ENCODE measurements at places on chromosomes 12 and 14.

- H3K36me3 ChIP-seq = no peaks in the 10 kb centered on the region
- peak; percentile 16 for DNase-seq
- H3K27me3 ChIP-seq = peaks cover 3% of the 10 kb centered on the region
- peak within 1 kb of the TSS; percentile 63 for H3K4me3 ChIP-seq
- no peak within 1 kb of the TSS for H3K27ac ChIP-seq
Measured at GRCh38 chr12:51591016-51591901, at the start of gene SCN8A. Gene SCN8A (plus strand): TSS chr12:51591233. CDS start chr12:51662818, 71,585 bp downstream.

- no peak overlapping the region for H3K27ac ChIP-seq
- no peak overlapping the region for H3K4me3 ChIP-seq
- H3K4me1 ChIP-seq = no peaks in the 10 kb centered on the region
- peaks cover 8% of the 10 kb centered on the region for H3K27me3 ChIP-seq
- no peak for DNase-seq
Measured at GRCh38 chr14:58864751-58865513, 227.2 kb downstream of the DACT1 start.

DNA sequence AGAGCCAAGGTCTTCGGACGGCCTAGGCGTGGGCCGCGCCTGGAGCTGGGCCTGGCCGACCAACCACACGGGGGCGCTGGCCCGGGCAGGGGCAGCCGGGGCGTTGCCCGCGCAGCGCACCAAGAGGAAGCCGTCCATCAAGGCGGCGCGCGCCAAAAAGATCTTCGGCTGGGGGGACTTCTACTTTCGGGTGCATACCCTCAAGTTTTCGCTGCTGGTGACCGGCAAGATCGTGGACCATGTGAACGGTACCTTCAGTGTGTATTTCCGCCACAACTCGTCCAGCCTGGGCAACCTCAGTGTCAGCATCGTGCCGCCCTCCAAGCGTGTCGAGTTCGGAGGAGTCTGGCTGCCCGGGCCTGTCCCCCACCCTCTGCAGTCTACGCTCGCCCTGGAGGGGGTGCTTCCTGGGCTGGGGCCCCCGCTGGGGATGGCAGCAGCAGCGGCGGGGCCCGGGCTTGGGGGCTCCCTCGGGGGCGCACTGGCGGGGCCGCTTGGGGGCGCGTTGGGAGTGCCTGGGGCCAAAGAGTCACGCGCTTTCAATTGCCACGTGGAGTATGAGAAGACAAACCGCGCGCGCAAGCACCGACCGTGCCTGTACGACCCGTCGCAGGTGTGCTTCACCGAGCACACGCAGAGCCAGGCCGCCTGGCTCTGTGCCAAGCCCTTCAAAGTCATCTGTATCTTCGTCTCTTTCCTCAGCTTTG is 4.4 kb upstream of the SHMT2 start:
- no peak overlapping the region for H3K27ac ChIP-seq
- peaks cover 75% of the 10 kb centered on the region for H3K27me3 ChIP-seq
- no peak overlapping the region for H3K4me3 ChIP-seq
- peak; percentile 58 for DNase-seq

DNA sequence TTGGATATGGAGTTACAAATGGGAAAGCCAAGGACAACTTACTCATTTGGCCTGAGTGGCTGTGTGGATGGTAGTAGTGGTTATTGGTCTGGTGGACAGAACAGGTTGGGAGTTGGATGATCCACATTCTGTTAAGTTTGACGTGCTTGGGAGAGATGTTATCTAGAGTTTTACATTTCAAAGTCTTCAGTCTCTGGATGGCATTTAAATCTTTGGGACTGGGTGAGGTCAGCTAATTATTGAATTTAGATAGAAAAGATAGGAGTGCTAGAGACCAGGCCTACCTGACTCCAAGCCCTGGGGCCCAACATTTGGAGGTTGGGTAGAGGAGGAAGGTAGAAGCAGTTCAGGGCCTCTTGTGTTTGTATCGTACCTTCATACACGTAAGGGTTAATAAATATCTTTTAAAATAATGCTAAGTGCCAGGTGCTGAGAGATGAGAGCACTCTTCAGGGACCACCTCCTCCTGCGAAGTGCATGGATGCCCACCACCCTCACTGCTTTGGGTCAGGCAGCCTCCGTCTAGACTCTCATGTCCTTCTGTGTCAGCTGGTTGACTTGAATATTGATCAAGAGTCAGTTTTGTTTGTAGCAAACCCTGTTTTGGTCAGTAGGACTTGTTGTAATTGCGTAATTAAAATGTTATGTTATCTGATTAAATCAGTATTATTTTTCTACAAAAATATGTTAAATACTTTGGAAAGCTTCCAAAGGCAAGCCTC is 460.4 kb upstream of the RGS6 start:
- no peak overlapping the region for H3K27ac ChIP-seq
- H3K27me3 ChIP-seq = no peaks in the 10 kb centered on the region

DNA sequence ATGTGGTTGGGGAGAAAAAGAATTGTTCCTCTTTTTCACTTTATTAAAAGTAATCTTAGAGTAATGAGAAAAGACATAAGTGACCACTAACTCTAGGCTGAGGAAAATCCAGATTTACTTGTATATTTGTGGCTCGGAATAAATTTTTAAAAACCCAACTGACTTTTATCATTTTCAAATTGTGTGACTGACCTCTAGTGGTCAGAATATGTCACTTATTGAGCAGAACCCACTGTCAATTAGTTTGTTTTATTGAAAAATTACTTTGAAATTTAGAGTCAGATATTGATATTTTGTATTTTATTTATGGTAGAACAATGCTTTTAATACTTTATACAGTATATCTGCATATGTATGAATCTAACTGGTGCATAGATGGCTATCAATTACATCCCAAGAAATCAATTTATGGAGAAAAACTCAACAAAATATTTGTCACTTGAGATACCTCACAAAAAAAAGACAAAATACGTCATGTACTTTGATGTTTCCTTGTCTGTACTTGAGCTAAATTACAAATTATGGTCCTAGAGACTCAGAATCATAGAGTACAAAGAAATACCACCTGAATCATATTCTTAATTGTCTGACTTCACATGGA is 229.4 kb downstream of the CNTN1 start:
- H3K4me1 ChIP-seq = no peaks in the 10 kb centered on the region
- H3K27me3 ChIP-seq = no peaks in the 10 kb centered on the region
- no peak for DNase-seq
- no peaks in the 10 kb centered on the region for H3K36me3 ChIP-seq

- peaks cover 25% of the 10 kb centered on the region for H3K27me3 ChIP-seq
- H3K4me3 ChIP-seq = no peak overlapping the region
- no peak for DNase-seq
- H3K36me3 ChIP-seq = no peaks in the 10 kb centered on the region
Measured at GRCh38 chr14:76349993-76350392, 25.9 kb upstream of the ESRRB start.

- H3K27ac ChIP-seq = no peak overlapping the region
- DNase-seq = no peak
- H3K4me1 ChIP-seq = no peaks in the 10 kb centered on the region
- no peak overlapping the region for H3K4me3 ChIP-seq
- no peaks in the 10 kb centered on the region for H3K27me3 ChIP-seq
- H3K36me3 ChIP-seq = no peaks in the 10 kb centered on the region
Measured at GRCh38 chr14:90576581-90576980, 179.8 kb downstream of the CALM1 start.

- no peak overlapping the region for H3K27ac ChIP-seq
- no peaks in the 10 kb centered on the region for H3K4me1 ChIP-seq
Measured at GRCh38 chr14:91464615-91465205, 45.4 kb downstream of the PPP4R3A start.

DNA sequence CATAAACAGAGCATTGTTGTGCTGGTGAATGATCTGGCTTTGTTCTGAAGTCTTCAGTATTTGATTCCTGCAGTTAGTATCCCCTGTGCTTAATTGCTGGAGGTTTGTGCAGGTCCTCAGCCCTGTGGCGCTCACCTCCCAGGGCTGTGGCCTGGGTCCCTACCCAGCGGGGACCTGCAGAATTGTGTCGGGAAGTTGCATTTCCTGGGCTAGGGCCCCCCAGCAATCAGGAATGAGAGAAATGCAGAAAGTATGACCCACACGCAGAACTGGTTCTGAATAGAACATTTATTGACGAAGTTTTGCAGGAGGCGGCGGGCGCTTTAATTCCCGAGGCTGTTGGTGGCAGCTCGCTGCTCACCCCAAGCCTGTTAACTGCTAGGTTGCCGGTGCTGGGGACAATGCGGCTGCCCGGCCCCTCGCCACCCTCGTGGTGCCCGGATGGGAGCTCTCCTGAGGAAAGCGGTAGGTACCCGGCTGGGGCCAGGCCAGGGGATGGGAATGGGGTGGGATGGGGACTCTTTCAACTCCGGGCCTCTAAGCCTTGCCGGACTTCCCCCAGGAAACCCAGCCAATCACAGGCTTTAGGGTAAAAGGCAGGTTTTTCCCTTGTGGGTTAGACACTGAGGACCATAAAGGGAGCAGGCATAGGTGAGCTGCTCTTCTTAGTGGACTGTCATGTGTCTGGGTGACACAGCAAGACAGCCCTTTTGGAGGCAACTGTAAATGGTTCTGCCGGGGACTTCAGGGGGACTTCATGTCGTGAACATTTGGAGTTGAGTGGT is 11.6 kb downstream of the PLEKHG3 start:
- H3K36me3 ChIP-seq = no peaks in the 10 kb centered on the region
- no peak overlapping the region for H3K4me3 ChIP-seq
- DNase-seq = no peak
- no peak overlapping the region for H3K27ac ChIP-seq

- no peak for DNase-seq
- H3K27me3 ChIP-seq = peaks cover 24% of the 10 kb centered on the region
- H3K36me3 ChIP-seq = no peaks in the 10 kb centered on the region
Measured at GRCh38 chr14:103311171-103311997, 22.7 kb upstream of the EIF5 start.

- no peaks in the 10 kb centered on the region for H3K36me3 ChIP-seq
- H3K4me3 ChIP-seq = no peak overlapping the region
- H3K4me1 ChIP-seq = no peaks in the 10 kb centered on the region
- H3K27ac ChIP-seq = no peak overlapping the region
- no peak for DNase-seq
- H3K27me3 ChIP-seq = no peaks in the 10 kb centered on the region
Measured at GRCh38 chr12:28776913-28777422, 372.1 kb upstream of the FAR2 start.
